ENCODE measurements at places on chromosomes 16 and 17. TPM values are rescaled to one million over a fixed set of nuclear protein-coding genes. Genes with fewer than 3 reads are reported as not detected.

VASN gene
- total RNA-seq: 20.2 TPM

GRCh38 chr16:1105888-1106620 is 10.0 kb upstream of the C1QTNF8 start:
- no peak overlapping the region for H3K4me3 ChIP-seq
- H3K27ac ChIP-seq: no peak overlapping the region
- DNase-seq: no peak
- peaks cover 24% of the 10 kb centered on the region for H3K4me1 ChIP-seq

GRCh38 chr17:47423406-47424295 is 99.9 kb downstream of the EFCAB13 start:
- DNase-seq: no peak
- no peaks in the 10 kb centered on the region for H3K36me3 ChIP-seq
- peak overlapping the region; percentile 46 for H3K4me3 ChIP-seq
- H3K4me1 ChIP-seq: peaks cover 15% of the 10 kb centered on the region
- peaks cover 21% of the 10 kb centered on the region for H3K27me3 ChIP-seq
- no peak overlapping the region for H3K27ac ChIP-seq

KDM6B gene
- 8.0 TPM for total RNA-seq

- DNase-seq: no peak
- H3K36me3 ChIP-seq: peaks cover 76% of the 10 kb centered on the region
- H3K4me3 ChIP-seq: no peak overlapping the region
- H3K4me1 ChIP-seq: no peaks in the 10 kb centered on the region
Observed at GRCh38 chr16:69663846-69664245, 62.5 kb downstream of the NQO1 start.
